Fibroblast of skin of abdomen (primary cell): ENCODE measurements at places on chromosomes 3 and 15.

- no peak for DNase-seq
These were observed 30.8 kb downstream of the TPRG1 start for GRCh38 chr3:189202583-189202982.

- no peak for DNase-seq
These were observed 8.2 kb downstream of the OSBPL11 start for GRCh38 chr3:125587039-125587648.

DNA sequence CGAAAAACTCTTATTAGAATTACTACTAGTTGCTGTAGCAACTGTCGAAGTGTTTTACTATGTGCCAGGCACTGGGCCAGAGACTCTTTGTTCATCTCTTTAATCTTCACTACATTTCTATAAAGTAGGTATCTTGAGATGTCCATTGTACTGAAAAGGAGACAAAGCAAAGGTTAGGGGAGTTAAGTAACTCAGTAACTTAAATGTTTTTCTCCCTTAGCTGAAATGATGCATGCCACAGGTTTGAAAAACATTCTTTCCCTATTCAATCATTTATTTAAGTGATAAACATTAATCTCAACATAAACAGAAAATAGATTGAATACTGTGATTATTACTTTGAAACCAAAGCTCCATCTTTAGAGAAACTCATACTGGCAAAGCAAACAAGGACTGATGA is 776.2 kb downstream of the FHIT start:
- no peak for DNase-seq

GRCh38 chr3:54745843-54746242 is 182.0 kb downstream of the LRTM1 start:
- no peak for DNase-seq

- DNase-seq = peak; percentile 12
These were observed 223.0 kb upstream of the MLF1 start for GRCh38 chr3:158347966-158348365.

DNA sequence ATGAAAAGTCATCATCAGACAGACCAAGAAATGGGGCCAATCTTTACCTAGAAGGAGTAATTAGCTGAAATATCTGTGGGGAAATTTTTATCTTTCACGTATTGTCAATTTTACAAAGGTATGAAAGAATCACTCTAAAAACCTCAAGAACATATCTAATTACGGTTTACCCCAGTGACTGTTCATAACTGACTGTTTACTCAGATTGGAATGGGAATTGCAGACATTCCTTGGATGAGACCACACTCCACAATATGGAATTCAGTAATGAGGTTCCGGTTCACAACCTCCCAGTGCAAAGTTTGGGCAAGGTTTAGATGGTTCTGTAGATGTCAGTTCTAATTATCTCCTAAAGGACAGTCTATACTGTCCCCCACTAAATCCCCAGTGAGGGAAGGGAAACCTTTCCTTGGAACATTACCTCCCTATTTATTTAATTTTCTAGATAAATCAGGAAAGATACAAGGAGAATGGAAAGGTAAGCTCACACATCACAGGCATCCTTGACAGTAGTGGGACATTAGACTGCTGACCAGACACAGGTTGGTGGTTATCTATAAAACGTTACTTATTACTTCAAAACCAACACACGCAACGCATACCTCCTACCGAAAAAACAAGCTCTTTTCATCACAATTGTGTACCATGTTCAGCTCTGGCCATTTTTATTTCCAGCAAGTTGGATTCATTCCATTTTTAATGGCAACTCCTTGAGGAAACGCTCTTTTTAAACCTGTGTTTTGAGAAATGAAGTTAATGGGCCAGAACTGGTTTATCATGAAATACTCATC is 129.9 kb downstream of the RORA start:
- DNase-seq = peak; percentile 84

GRCh38 chr3:2001306-2002108 is 97.2 kb upstream of the CNTN4 start:
- DNase-seq = no peak

DNA sequence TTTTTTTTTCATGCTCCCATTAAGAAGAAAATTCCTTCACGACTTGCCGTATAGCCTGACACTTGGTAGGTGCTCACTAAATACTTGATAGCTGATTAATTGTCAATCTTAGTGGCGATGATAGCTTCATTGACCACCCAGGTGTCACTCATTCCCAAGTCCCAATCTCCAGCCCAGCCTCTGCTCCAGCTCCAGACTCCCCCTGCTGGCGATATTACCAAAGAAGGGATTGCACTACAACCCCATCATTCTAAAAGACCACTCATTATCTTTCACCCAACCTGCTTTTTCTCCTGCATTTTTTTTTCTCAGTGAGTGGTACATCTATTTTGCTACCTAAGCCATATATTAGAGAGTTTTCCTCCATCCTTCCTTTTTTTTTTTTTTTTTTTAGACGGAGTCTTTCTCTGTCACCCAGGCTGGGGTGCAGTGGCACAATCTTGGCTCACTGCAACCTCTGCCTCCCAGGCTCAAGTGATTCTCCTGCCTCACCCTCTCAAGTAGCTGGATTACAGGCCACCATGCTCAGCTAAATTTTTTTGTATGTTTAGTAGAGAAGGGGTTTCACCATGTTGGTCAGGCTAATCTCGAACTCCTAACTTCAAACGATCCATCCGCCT is 19.5 kb upstream of the COMMD2 start:
- DNase-seq = peak; percentile 28

GRCh38 chr3:46489875-46490274 is 7.9 kb upstream of the RTP3 start:
- peak; percentile 52 for DNase-seq

DNA sequence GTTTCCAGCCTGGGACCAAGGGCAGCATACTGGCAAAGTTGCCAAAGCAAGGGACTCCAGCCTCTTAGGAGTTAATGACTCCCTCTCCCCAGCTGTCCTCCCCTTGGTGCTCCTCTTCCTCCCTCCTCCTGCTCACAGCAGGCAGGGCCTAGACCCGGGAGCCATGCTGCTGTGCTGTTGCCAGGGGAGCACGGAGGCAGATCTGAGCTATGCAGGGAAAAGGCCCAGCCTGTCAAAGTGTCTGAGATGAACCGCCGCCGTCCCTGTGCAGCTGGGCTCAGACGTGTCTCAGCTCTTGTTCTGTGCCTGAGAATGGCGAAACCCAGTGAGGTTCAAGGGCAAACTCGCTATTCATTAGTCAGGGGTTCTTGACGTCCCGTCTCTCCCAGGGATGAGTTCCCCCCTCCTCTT is 60.8 kb upstream of the POLG start:
- DNase-seq = no peak

GRCh38 chr3:8365541-8365940 is 136.1 kb upstream of the LMCD1 start:
- no peak for DNase-seq

- no peak for DNase-seq
These were observed 90.3 kb downstream of the PLXNA1 start for GRCh38 chr3:127072971-127073783.

DNA sequence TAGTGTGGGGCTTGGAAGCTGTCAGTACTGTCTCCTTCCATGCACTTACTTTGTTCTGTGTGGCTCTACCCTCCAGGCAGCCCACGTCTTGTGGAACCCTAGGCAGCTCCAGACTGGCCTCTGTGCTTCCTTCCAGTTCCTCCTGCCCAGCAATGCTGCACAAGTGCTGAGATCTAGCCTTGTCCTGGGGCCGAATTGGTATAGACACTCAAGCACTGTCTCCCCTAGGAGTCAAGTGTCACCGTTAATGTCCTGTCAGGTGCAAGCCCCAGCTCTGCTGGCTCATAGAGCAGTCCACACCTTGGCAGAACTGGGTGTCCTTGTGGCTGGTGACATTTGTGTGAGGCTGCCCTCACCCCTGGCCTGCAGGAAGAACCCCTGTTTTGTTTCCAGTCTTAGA is 130.1 kb downstream of the EEFSEC start:
- no peak for DNase-seq

- no peak for DNase-seq
These were observed 321.6 kb upstream of the DNAJC19 start for GRCh38 chr3:181311186-181311585.

DNA sequence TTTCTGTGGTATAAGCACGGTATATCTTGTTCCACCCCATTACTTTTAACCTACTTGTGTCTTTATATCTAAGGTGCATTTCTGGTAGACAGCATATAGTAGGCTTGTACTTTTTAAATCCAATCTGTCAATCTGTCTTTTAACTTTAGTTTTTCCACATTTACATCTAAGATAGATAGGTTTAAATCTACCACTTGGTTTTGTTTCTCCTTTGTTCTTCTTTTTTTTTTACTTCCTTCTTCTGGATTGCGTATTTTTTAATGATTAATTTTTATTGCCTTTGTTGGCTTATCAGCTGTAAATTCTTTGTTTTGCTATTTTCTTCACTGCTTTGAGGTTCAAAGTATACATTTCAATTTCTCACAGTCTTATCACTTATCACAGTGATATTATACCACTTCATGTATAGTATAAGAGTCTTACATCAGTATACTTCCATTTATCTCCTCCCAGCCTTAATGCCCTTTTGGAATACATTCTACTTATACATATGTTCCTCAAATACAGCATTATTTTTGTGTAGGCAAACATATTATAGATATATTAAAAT is 31.0 kb downstream of the IQCB1 start:
- no peak for DNase-seq
